ENCODE measurements at places on chromosomes 7 and 10.

DNA sequence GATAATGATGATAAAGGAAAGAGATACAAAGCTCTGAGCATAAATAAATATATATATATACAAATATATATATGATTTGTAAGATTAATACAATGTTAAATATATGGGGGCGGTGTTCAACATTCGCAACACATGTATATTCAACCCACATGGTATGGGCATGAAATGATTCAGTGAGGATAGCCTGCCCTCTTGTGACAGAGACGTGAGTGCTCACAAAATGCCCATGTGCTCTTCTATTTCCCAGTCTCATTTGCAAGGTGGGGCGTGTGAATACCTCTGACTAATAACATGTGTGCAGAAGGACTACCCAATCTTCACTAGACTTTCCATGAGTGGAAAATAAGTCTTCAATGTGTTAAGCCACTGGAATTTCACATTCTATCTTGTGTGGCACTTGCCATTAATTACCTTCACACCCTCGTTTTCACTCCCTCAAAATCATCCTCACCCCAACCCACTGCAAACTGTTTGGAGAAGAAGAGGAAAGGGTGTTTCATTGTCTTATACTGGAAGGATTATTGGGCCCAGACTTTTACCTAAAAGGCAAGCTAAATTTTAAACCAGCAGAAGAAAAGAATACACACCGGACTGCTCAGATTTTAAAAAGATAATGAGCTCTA, 26.9 kb downstream of the ASAH2 start:
- DNase-seq = peak; percentile 77

DNA sequence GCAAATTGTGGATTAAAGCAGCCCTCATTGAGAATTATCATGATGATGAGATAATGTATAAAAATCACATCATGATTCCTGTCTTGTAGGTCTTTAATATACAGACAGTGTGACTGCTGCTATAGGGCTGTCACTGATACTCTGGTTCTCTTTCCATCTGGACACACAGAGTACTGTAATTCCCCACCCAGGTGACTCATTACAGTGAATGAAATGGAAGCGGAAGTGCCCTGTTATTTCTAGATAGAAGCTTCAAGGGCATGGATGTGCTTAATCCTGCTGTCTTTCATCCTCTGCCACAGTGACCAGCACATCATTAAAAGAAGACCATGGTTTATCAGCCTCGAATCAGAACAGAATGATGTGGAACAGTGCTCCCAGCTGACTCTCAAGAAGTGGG, 1234.0 kb downstream of the SORCS3 start:
- DNase-seq = no peak

DNA sequence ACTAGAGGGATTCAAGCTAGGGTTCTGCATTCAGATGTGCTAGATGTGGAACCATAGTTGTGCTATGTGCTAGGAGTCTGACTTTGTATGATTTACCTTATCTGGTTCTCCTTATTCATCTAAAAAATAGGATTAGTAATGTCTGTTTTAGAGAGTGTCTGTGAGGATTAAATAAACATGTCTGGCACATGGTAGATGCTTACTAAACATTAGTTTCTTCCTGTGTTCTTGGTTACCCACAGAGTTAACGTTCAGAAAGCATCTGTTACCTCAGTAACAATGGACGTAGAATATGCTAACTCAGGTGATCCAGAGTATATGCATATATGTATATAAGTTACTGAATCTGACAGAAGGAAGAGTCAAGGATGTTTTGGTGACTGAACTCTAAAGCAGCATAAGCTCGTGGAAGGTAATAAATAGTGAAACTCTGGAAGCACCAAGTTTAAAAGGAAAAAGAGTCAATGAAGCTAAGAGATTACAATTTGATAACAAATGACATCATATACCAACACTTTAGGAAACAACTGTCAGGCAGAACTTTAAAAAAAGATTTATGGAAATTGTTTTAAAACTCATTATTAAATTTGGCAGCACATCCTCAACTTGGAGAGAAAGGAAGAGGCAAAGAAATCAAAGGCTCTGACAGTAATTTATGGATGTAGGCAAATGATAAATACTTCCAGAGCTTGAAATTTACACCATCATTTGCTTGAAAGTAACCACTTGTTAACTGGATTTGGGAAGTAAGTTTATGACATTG, 127.0 kb downstream of the CCNY start:
- DNase-seq = no peak

- no peak for DNase-seq
Observed at GRCh38 chr7:82723411-82723810, 279.8 kb upstream of the CACNA2D1 start.

- DNase-seq = no peak
Observed at GRCh38 chr10:46541017-46541661, 15.3 kb downstream of the GPRIN2 start.

DNA sequence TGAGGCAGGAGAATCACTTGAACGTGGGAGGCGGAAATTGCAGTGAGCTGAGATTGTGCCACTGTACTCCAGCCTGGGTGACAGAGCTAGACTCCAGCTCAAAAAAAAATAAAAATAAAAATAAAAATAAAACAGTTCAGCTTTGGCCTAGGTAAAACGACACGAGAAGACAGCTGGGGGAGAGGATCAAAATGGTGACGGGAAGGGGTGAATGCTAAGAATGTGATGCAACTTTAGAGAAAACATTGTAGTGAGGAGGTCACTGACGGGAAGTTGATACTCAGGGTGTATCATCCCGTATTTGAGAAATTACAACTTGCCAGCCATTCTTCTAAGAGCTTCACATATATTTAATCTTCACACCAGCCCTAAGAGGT, 1.1 kb downstream of the NDST2 start:
- DNase-seq = no peak

- no peak for DNase-seq
Observed at GRCh38 chr7:98797150-98797549, 72.7 kb downstream of the TMEM130 start.

- DNase-seq = no peak
Observed at GRCh38 chr10:88920986-88921593, 31.5 kb downstream of the ACTA2 start.

DNA sequence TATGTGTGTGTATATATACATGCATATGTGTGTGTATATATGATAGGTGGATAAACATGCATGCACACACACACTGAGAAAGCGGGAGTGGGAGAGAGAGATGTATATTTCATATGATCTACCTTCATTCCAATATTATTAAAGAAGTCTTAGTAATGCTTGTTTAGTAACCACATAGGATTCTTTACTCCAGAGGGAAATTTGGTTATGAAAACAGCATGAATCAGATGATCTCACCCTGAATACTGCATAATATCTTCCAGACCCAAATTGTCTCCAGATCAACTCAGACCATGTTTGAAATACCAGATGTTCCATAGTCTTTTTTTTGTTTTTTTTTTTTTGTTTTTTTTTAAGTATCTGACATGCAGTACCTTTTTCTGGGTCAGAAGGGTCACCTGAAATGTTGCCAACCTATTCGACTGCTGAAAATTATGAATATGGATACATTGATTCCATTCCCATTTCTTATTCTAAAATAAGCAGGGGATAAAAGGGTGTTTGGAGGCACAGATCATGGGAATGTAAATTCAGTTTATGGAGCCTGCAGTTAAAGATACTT, 17.4 kb downstream of the TES start:
- DNase-seq = no peak

- DNase-seq = no peak
Observed at GRCh38 chr10:70296406-70296899, 12.6 kb upstream of the NPFFR1 start.

DNA sequence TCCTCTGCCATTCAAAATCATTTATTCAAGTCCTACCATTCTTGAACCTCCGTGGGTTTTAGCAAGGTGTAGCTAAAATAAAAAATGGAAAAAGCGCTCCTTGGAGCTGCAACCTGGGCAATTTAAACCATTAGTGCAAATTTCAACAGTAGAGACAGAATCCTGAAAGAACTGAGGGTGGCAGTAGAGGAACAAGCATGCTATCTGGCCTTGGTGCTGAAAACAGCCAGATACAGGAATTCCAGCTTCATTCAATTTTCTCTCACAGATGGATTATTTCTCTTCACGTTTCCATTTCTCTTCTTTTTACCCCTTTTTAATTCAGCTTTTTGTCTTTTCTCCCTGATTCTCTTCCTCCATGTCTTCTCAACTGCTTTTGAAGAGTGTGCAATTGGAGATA, 77.7 kb downstream of the OTUD1 start:
- peak; percentile 17 for DNase-seq

GRCh38 chr10:11578802-11579255, 32.6 kb downstream of the USP6NL start:
- no peak for DNase-seq

DNA sequence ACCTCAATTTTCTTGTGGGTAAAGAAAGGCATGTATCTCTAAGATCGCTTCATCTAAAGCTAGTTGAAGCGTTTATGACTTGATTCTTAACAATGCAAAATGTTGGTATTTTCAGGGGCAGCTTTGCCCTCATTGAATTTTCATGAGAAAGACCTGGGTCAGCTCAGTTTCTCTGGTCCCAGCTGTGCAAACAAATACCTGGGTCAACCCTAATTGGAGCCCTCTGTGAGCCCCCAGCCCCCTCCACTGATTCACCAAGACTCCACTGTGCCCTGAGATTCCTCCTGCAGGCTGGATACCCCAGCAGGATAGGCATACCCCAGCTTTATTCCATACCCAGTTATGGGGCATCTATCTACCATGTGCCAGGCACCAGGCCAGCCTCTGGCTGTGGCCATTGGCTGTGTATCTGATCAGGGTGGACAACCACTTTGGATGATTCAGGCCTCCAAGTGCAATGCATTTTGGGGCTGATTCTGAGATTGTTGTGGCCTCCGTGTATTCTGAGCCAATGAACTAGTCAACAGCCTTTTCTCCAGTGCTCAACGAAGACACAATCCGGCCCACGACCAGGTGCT, 201.9 kb downstream of the MYOF start:
- no peak for DNase-seq
